HT1080 (cell line): ENCODE measurements at places on chromosomes 16 and 17.
A peak's percentile ranks its signal among the peaks of the same experiment; 100 is the strongest.

DNA sequence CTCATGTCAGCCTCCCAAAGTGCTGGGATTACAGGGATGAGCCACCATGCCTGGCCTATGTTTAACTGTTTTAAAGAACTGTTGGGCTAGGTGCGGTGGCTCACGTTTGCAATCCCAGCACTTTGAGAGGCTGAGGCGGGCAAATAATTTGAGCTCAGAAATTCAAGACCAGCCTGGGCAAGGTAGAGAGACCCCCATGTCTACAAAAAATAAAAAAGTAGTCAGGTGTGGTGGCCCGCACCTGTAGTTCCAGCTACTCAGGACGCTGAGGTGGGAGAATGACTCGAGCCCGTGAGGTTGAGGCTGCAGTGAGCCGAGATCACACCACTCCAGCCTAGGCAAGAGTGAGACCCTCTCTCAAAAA, 1.9 kb upstream of the ITGAL start:
- DNase-seq = no peak

DNA sequence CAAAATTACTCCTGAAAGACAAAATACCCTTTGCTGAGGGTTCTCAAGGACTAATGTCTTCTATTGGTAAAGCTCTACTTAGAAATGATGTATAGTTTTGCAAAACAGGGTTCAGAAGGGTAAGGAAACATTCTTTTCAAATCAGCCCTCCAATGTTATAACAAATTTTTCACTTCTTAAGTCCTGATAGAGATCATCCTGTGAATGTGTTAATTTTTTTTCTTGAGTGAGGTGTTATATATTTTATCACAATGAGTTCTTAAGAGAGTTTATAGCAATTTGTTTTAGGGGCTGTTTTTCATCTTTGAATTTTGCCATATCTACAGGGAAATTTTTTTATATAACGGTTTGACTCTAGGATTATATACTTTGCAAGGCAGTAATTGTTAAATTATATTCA, 29.5 kb downstream of the CYB5B start:
- no peak for DNase-seq

- DNase-seq = no peak
Measured at GRCh38 chr16:31350275-31351005, 4.5 kb upstream of the ITGAX start.

DNA sequence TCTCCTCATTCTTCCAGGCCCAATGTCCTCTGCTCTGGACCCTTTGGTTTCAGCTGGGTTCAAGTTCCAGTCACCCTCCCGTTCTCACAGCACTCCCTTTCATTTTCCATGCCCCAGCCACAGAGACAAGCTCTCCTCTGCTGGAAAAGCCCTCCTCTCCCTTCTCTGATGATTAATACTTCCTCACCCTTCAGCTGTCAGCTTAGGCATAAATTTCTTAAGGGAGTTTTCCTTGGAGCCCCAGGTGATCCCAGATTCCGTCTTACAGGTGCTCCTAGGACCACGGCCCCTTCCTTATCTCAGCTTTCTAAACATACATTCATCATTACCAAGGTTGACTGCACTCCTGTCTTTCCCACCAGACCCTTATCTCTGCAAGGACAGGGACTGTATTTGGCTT, 10.4 kb downstream of the CHAD start:
- no peak for DNase-seq

DNA sequence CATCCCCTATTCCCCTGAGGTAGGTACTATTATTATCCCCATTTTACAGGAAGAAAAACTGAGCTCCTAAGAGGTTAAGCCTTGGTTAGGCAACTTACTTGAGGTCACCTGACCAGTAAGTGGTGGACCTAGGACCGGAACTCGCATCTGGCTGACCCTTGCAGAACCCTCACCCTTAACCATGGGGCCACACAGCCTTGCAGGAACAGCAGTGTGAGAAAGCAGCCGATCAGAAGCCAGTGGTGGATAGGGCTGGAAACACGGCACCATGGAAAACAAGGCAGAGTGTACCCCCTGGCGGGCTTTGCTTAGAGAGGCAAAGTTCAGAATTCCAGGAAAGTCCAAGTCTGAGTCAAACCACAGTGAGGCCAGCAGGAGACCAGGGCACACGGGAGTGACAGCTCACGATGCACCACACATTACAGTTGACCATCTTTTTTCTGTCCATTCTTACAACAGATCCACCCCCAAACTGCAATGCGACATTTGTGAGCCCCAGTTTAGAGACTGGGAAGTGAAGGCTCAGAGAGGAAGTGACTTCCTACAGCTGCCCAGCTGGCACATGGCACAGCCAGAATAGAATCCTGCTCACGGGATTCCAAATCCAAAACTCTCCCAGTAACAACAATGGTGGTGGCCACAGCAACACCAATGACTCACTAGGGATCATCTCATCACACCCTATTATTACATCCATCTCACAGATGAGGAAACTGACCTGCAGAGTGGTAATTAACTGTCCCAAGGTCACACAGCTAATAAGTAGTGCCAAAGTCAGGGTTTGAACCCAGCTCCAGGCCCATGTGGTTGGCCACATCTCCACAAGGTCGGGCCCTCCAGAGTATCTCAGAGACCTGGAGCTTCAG, 20.3 kb downstream of the KIFC3 start:
- DNase-seq = peak; percentile 70

- DNase-seq = no peak
Measured at GRCh38 chr17:81902023-81902652, at the start of gene NPB. TSS of gene NPB (plus strand) at chr17:81902238. CDS start at chr17:81902278, 40 bp downstream.

DNA sequence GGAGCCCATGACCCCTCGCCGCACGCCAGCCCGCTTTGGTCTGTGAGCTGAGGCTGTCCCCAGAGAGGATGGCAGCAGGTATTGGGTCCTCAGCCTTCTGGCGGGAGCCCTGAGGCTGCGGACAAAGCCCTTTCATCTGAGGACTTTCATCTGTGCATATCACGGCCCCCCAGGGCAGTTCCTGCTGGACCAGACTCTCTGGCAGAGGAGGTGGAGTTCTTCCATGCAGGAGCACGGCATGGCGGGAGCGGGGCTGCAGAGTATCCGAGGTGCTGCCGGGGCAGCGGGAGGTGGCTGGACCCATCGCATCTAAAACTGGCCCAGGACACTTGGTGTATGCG, 18.8 kb downstream of the DHX38 start:
- DNase-seq = no peak

GRCh38 chr17:82831041-82831817, 8.6 kb downstream of the ZNF750 start:
- DNase-seq = no peak

DNA sequence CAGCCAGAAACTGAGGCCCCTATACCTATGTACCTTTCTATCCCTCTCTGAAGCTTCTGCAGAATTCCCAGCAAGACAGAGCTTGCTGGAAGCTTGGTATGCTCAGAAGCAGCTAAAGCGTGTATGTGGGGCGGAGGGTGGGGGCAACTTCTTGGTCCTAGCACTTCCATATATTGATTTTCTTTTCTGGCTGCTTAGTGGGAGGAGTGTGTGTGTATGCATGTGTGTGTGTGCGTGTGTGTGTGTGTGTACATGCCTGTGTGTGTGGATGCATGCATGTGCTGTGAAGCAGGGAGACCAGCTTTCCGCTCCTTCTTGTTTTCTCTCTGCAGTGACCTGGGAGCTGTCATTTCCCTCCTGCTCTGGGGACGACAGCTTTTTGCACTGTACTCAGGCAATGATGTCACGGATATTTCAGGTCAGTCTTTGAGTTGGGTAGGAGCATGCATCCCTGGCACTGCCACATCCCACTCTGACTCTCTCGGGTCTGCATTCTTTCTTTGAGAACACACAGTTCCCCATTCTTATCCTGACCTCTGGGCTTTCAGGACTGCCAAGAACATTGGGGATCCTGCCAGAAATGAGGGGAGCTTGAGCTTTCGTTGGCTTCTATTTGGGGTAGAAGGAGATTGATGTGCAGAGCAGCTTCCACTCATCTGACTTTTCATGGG, 10.7 kb downstream of the HPR start:
- DNase-seq = no peak

- DNase-seq = no peak
Measured at GRCh38 chr17:42559075-42559474, 2.9 kb upstream of the COASY start.

DNA sequence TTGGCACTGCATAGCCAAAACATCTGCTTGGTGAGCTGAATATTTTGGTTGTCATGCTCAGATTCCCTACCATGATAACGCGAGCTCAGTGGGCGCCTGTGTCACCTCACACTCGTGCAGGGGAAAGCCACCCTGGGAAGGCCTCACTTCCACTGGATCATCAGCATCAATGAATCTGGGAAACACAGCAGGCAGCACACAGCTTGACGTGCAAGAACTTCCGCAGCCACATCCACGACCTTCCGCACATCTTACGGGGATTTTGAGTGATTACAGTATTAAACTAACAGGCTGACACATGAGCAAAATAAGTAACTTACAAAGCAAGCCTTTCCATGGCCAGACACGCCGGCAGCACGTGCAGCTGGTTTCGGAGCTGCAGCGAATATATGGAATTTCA, 54.7 kb upstream of the FOXF1 start:
- DNase-seq = no peak

DNA sequence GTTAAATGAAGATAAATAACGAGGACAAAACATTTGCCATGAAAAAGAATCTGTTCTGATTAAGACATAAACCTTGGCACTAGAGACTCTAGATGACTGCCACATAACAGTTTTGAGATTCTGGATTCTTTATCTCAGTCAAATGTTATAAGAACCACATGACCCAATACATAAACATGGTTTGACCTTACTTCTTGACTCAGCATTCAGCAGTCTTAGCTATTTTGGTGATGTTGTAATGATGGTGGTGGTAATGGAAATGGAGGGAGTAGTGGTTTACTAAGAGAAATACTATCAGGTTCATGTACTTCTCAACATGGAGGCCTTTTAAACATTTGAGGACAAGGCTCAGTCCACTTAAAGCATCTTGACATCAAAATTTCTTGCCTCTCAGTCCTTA, 925.4 kb downstream of the CDH11 start:
- DNase-seq = peak; percentile 31

- DNase-seq = no peak
Measured at GRCh38 chr17:57135026-57135788, 50.2 kb downstream of the AKAP1 start.

DNA sequence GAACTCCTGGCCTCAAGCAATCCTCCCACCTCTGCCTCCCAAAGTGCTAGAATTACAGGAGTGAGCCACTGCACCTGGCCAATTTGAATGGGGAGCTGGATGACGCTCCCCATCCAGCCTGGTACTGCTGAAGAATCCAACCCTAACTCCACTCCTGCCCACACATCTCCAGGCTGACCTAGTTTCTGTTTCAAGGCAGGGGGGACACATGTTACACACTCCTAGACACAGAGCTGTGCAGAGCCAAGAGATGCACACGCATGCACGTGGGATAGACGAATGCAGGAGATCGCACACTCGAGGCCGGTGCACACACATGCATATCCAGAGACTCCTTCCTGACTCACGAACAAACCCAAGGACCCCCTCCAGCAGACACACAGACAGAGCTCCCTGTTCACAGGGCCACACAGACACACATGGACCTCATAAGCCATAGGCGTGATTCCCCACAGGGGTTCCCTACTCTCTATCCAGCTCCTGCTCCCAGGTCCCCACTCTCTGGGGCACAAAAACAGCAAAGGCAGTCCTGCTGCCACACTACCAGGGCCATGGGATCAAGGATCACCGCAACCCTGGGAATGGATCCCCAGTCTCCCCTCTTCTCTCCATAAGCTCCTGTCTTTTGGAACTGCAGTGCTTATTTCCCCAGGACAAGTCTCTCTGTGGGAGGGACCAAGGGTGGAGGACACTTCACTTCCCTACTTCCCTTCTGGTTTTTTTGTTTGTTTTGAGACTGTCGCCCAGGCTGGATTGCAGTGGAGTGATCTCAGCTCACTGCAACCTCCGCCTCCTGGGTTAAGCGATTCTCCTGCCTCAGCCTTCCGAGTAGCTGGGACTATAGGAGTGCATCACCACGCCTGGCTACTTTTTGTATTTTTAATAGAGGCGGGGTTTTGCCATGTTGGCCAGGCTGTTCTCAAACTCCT, 14.4 kb downstream of the EPOP start:
- peak; percentile 13 for DNase-seq

- no peak for DNase-seq
Measured at GRCh38 chr17:5254903-5255521, 20.4 kb upstream of the SCIMP start.

DNA sequence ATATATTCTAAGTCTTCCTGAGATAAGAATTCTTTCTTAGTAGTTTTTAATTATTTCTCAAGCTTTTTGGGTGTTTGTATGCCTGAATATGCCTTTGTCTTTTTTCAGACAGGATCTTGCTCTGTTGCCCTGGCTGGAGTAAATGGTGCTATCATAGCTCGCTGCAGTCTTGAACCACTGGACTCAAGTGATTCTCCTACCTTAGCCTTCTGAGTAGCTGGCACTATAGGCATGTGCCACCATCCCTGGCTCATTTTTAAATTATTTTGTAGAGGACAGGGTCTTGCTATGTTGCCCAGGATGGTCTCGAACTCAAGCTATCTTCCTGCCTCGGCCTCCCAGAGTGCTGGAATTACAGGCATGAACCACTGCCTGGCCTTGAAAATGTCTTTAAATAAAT, 41.6 kb downstream of the MAP2K4 start:
- no peak for DNase-seq
